ENCODE measurements at places on chromosomes 11 and 22.

DNA sequence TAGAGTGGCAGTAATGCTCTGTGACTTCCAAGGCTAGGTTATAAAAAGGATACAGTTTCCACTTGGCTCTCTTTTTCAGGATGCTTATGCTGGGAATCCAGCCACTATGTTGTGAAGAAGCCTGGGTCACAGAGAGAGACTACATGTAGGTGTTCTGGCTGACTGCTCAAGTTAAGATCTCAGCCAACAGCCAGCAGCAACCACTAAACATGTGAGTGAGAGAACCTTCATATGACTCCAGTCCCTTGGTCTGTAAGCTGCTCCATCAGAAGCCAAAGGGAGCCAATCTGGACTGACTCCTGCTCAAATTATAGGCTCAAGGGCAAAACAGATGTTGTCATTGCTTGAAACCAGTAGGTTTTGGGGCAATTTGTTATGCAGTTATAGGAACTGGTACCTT, 162.7 kb downstream of the MAML2 start:
- no peak for DNase-seq

- no peak for DNase-seq
These were observed 11.9 kb downstream of the TBCEL start for GRCh38 chr11:121035780-121036179.

- DNase-seq: peak; percentile 77
These were observed at the start of gene SGSM1 for GRCh38 chr22:24805790-24806662. Gene SGSM1 (plus strand): TSS chr22:24806211. CDS start chr22:24806326, 115 bp downstream.

DNA sequence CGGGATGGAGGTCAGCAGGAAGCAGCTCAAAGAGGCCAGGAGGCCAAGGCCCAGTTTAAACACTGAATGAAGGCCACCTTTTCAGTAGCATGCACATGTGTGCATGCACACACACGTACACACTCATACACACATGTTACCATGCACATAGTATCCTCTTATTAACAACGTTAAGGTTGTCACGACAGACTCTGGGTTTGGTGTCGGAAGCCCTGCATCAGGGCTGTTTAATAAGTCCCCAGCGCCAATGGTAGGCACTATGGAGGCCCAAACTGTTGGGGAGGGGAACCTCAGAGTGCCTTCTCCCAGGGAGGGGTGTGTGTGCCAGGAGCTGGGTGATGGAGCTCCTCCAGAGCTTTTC, 39.5 kb upstream of the ADA2 start:
- DNase-seq: no peak

DNA sequence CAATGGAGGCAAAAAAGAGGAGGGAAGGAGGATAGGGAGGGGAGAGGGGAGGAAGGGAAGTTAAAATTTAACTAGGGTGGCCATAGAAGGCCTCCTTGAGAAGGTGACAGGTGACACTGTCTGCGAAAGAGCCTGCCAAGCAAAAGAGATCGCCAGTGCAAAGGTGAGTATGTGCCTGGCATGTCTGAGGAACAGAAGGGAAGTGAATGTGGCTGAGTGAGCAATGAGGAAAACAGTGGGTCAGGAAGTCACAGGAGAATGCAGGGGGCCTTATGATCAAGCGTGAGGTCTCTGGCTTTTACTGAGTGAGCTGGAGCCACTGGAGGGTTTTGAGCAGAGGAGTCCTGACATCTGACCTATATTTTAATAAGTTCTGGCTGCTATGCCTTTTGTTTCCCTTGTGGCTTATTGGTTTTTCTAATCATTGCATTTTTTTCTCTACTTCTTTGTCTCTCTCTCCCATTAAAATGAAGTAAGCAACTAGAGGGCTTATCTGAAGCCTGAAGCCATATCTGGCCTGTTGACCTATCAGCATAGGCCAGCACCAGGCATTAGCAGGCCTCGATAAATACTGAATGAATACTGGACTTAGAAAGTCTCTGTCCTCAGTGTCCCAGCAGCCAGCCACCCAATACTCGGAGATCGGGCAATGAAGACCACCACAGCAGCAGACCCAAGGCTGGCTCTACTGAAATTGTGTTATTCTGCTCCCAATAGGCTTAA, 5.6 kb downstream of the AP1B1 start:
- DNase-seq: no peak

DNA sequence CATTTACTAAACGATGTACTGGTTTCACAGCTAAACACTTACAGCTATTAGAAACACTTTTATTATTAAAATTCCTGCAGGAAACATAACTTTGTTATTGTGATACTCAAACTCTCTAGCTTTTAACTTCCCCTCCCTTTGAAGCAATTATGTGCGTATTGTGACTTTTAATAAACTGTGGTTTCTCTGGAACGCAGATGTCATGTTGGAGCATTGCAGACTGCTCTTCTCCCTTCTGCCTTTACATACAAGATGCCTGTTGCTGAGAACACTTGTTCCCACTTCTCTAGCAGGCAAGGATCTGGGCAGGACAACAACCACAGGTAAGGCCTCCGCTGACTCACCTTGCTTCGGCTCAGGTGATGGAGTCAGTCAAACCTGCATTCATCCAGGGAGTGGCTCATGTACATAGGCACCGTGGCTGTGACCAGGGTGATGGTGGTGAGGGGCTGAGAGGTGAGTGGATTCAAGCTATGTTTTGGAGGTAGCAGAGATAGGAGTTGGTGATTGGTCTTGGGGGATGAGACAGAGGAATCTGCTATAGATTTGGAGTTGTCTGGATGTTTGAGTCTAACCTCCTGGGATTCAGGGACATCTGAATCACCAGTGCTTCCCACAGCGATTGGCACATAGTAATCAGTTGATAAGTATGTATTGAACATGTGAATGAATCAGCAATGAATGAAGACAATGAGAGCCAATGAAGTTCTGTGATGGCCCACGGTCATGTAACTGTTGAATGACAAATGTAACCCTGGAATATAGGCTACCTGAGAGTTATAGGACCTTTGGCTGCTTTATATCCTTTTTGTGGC, 106.0 kb downstream of the ADAMTS15 start:
- DNase-seq: no peak

DNA sequence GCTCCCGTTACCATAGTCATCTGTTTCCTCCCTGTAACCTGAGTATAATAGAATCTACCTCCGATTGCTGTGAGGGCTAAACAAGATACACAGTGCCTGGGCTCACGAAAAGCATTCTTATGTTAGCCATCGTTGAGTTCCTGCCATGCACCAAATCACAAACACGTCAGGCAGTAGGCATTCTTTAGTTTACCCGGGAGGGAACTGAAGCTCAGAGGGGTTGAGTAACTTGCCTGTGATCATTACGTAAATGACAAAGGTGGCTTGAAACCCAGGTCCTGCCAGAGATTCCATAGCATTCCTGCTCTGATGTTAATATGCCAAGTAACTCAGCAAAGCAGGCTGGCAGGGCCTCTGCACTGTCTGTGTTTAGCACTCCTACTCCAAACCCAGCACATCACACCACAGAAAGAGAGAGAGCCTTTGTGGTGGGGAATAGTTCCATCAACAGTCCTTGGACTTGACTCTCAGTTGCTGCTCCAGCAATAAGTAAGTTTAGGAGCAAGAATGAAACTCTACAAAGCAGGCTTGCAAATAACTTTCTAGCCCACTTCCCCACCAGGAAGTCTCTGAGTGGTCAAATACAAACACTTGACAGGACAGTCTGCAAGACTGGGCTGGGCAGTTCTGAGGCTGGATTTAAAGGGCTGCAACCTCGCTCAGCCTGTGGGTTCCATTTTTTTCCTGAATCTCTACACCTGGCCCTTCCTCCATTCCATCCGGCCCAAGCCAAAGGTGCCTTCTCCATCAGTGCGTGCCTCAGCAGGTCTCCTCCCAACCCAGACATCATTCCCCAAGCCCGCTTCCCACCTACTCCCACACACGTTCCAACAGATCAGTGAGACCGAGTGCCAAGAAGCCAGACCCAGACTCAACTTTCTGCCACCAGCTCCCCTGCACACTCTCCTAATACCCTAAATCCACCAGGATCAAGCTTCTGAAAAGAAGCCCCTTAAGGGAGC, 1.1 kb downstream of the SCN2B start:
- no peak for DNase-seq

DNA sequence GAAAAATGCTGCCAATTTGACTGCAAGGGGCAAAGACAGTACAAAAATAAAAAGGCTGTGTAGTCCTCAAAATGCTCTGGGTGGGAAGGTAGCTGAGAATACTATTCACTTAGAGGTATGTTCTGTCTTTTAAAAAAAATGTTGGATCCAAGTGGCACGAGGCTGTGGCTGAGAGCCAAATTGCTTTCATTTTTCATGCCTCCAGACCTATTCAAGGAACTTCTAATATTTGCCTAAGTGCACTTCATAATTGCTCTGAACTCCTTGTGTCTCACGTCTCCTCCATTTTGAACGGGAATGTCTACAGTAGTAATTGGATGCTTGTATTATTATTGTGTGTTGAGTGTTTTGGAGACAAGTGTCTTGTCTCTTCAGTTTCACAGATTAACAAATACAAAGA, 19.1 kb upstream of the SLC22A25 start:
- no peak for DNase-seq

DNA sequence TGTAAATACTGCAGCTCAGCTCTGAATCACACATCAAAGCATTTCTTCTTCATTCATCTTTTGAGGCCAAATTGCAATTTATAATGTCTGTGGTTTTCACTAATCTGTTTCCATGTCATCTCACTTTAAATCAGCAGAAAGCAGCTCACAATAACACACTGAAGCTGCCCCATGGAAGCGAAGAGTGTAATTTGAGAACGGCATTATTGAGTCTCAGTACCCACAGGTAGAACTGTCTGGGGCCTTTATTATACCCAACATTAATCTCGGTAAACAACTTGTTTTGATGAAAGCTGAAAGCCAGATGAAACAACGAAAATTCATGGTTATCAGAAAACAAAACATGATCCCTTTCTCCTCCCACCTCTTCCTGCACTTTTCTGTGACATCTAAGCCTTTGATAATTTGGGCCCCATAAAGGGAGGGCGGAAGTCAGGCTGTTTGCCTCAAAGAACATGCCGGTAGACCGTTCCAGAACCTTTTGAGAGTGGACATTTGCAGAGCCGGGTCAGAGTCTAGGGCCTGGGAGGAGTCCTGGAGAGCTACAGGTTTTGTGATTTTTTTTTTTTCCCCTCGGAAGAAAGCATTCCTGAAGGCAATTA, 68.2 kb upstream of the SESN3 start:
- no peak for DNase-seq

- no peak for DNase-seq
These were observed 605.0 kb upstream of the CADM1 start for GRCh38 chr11:116109228-116109627.

DNA sequence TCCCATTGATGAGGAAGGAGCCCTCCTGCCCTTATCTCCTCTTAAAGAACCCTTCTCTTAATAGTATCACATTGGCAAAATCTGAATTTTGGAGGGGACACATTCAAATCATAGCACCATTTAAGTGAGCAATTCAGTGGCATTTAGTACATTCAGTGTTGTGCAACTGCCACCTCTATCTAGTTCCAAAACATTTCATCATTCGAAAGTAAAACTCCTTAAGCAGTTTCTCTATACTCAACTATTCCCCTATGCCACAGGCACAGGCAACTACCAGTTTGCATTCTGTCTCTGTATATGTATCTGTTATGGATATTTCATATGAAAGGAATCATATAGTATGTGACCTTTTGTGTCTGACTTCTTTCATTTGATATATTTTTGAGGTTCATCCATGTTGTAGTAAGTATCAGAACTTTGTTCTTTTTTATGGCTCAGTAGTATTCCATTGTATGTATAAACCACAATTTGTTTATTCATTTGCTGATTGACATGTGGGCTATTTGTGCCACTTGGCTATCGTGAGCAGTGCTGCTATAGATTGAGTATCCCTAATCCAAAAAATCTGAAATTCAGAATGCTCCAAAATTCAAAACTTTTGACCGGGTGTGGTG, 22.9 kb downstream of the FAR1 start:
- no peak for DNase-seq

- no peak for DNase-seq
These were observed 4.0 kb downstream of the KCNJ1 start for GRCh38 chr11:128862908-128863660.

- no peak for DNase-seq
These were observed 59.8 kb downstream of the APOL5 start for GRCh38 chr22:35777335-35777975.

DNA sequence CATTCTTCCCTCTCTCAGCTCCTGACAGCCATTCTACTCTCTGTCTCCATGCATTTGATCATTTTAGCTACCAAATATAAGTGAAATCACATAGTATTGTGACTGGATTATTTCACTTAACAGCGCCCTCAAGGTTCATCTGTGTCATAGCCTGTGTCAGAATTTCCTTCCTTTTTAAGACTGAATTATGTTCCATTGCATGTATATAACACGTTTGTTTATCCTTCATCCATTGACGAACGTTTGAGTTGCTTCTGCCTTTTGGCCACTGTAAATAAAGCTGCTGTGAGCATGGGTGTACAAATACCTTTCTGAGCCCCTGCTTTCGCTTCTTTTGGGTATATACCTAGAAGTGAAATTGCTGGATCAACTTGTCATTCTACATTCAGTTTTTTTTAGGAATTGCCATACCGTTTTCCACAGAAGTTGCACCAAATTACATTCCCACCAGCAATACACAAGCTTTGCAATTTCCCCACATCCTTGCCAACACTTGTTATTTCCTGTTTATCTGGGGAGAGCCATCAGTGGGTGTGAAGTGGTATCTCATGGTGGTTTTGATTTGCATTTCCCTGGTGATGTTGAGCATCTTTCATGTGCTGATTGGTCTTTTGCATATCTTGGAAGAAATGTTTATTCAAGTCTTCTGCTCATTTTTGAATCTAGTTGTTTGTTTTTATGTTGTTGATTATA, 17.5 kb downstream of the GLB1L2 start:
- no peak for DNase-seq

DNA sequence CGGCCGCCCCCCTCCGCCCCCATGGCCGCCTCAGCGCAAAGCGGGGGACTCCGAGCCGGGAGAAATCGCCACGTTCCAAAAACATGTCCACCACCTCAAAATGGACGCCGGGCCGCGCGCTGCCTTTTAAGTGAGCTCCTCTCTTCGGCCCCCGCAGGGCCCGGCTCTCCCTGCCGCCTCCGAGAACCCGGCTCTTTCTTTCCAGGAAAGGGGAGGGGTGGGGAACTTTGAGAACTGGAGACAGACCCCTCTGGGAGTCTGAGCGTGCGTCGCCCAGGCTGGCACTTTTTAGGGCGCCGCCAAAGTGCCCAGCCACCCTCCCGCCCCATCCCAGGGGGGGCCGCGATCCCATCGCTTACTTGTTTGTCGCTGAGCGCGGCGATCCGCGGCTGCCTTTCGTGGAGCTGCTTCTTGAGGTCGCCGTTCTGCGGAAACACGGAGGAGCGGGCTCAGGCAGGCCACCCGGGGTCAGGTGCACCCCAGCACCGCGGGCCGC, 1.6 kb downstream of the PHF21B start:
- DNase-seq: no peak

GRCh38 chr11:93986716-93987115, 34.4 kb upstream of the HEPHL1 start:
- no peak for DNase-seq

DNA sequence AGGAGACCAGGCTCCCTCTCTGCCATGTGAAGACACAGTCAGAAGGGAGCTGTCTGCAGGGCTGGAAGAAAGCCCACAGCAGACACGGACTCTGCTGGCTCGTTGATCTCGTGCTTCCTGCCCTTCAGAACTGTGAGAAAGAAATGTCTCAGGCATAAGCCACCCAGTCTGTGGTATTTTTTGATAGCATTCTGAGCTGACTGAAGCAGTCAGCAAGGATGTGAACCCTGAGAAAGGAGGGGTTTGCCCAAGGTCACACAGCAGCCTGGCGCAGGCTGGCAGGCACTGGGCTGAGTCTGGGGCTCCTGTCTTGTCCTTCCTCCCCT, 255.1 kb upstream of the B3GAT1 start:
- DNase-seq: no peak

GRCh38 chr11:88206751-88207150, 31.5 kb upstream of the RAB38 start:
- no peak for DNase-seq

- DNase-seq: peak; percentile 52
These were observed 6.7 kb downstream of the SCARF2 start for GRCh38 chr22:20430720-20431510.

Measured in stimulated activated CD4-positive, alpha-beta T cell treated with anti-CD3 and anti-CD28 coated beads, Interleukin-4, amount 100 ng/mL, for 4 hours (primary cell).